ENCODE measurements at places on chromosomes 5 and 9. TPM values are rescaled to one million over a fixed set of nuclear protein-coding genes. Genes with fewer than 3 reads are reported as not detected.

DNA sequence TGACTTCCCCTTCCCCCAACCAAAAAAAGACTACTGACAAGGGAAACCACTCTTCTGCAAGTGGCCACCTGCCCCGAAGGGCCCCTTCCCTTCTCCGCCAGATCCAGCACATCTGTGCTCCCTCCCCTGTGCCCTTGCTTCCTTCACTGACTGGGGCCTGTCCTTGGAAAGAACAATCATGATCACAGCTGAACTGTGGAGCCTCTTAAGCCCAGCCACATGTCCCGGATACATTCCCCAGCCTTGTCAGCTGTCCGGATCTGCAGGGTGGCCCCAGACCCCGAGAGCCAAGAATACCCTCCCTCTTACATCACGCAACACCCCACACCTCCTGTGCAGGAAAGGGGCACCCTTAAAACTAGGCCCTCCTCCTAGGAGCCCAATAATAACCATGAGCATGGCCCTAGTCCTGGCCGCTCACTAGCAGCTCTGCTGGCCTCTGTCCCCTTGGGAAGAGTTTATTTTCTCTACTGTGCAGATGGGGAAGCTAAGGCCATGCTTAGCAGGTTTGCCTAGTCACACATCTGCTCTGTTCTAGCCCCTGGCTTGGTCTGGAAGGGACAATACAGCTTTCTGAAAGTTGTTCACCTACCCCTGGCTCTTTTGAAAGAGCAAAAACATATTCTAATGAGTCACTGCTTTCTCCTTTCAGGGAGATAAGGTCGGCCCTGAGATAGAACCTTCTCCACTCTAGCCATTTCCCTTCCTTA lies 3.8 kb downstream of the SPRY4 start:
- no peak for DNase-seq

DNA sequence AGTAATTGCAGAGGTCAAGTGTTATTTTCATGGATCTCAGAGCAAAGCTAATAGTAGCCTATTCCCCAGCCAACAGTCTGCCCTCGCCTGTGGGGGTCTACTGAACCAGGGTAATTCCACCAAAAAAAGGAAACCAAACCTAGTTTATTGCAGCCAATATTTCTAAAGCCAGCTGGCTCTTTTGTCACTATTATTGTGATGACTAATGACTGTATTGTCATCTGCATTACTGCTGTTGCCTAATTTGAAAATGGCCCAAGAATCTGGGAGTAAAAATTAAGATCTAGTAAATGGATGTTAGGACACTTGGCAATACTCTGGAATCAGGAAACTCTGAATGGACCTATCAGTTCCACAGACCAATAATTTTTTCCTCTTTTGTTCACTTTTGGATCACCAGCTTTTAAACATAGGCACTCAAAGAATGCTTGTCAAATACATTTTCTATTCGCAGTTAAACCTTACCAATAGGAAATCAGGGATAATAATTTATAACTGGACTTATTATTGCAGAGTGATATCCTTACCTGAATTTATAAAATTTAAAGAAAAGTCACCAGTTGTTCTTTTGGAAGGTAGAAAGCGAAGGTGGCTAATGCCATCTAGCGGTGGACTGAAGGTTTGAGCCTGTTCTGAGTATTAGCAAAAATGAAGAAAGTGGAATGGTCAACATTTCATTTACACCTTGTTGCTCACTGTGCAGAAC lies 69.2 kb downstream of the SYK start:
- no peak for DNase-seq

DNA sequence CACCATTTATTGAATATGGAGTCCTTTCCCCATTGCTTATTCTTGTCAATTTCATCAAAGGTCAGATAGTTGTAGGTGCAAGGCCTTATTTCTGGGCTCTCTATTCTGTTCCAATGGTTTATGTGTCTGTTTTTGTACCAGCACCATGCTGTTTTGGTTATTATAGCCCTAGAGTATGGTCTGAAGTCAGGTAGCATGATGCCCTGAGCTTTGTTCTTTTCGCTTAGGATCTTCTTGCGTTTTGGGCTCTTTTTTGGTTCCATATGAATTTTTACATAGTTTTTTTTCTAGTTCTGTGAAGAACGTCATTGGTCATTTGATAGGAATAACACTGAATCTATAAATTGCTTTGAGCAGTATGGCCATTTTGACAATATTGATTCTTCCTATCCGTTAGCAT lies 40.2 kb upstream of the IFNE start:
- no peak for DNase-seq

- DNase-seq = no peak
These were observed 14.6 kb downstream of the CLPTM1L start for GRCh38 chr5:1330146-1330846.

- no peak for DNase-seq
These were observed 79.1 kb downstream of the MRPL36 start for GRCh38 chr5:1720396-1721110.

DNA sequence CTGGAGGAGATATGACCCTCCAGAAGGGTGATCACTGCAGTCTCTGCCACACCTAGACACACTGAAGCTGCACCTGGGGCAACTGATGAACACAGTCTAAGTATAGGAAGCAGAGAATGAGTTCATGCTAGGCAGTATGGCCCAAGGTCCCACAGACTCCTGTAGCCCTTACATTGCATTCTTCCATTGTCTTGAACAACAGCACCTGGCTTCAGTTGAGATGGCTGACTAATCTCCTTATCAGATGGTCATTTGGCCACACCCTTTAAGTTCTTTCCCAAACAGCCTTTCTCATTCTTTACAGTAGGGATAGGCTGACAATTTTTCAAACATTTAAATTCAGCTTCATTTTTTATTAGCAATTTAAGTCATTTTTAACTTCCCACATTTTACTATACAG lies 23.1 kb downstream of the CENPK start:
- no peak for DNase-seq

DNA sequence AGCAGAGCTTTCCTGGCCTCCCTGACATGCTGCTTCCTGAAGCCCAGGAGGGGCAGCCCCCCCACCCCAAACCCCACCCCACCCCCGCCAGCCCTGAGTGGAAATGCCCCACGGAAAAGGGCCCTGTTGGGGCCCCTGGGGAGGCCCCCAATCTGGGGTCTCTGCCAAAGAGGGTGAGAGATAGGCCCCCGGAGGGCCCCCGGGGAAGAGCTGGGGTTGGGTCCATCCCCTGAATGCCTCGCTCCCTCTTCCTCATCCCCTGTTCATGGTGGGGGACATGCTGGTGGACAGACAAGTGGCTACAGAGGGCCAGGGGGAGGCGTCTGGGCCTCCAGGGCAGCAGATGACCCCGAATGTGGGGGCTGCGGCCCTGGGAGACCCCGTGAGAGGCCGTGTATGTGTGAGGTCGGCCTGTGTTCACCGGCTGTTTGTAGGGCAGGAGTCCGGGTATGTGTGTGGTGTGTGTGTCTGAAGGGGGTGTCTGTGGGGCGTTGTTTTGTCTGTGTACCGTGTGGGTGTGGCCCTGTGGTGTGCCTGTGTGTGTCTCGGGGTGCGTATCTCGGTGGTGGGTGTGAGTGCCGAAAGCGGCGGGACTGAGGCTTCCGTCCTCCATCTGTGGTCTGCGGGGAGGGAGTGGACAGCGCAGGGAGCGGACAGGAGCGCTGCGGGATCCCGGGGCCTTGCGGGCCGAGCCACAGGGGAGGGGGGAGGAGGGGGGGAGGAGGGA lies 11.3 kb downstream of the C9orf50 start:
- no peak for DNase-seq

TRPM3 gene
- 2.1 TPM for total RNA-seq

CARTPT gene
- total RNA-seq = 39.4 TPM

SLC1A3 gene
- total RNA-seq = 67.4 TPM

GALNT12 gene
- total RNA-seq = 6.8 TPM

ZNF354C gene
- total RNA-seq = 3.9 TPM

CCNJL gene
- total RNA-seq = 3.0 TPM

LCN9 gene
- total RNA-seq = not detected

FAM200C gene
- 6.0 TPM for total RNA-seq

CAMLG gene
- total RNA-seq = 18.4 TPM
